Omental fat pad (tissue), 4 donors: ENCODE measurements at places on chromosomes 5 and 9. TPM values are rescaled to one million over a fixed set of nuclear protein-coding genes. Genes with fewer than 3 reads are reported as not detected.

PCDHGA2 gene
- total RNA-seq: 5.5 TPM

DNA sequence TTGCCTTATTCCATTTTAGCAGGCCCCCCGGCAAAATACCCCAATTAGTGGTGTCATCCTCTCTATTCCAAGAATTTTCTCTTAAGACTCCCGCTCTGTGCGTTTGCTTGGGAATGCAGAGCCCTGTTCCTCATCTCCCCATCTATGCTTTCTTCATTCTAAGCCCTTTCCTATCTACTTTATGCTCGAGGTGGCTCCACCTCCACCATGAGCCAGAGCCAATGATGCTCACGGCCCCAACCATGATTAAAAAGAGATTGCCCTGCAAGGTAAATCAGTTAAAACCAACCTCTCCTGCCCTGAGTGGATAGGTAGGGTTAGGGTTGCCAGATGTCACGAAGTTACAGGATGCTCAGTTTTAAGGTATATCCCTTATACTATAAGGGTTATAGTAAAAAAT is 677 bp upstream of the TXNDC15 start:
- DNase-seq: no peak

- DNase-seq: no peak
Observed at GRCh38 chr9:112530751-112531205, 44.2 kb downstream of the KIAA1958 start.

GRCh38 chr9:763692-764091 is 77.8 kb upstream of the DMRT1 start:
- DNase-seq: no peak

DNA sequence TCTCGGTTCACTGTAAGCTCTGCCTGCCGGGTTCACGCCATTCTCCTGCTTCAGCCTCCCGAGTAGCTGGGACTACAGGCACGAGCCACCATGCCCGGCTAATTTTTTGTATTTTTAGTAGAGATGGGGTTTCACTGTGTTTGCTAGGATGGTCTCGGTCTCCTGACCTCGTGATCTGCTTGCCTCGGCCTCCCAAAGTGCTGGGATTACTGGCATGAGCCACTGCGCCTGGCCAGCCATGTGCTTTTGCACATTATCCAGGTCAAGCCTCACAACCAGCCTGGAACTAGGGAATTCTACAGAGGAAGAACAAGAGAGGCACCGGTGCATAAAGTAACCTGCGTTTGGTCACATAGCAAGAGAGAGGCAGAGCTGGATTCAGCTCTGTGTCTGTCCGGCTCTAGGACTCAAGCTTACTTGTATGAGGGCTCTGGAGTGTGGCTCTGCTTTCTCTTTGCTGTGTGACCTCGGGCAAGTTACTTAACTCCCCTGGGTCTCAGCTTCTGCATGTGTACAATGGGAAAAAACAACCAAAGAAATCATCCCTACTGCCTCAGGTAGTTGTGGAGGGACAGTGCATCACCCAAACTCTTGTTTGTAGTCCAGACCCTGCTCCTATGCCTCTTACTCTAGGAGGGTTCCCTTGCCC is 6.3 kb downstream of the FGF18 start:
- no peak for DNase-seq

- no peak for DNase-seq
Observed at GRCh38 chr5:37568893-37569292, 189.8 kb downstream of the WDR70 start.

GRCh38 chr5:116135344-116135743 is 50.5 kb downstream of the COMMD10 start:
- no peak for DNase-seq

DNA sequence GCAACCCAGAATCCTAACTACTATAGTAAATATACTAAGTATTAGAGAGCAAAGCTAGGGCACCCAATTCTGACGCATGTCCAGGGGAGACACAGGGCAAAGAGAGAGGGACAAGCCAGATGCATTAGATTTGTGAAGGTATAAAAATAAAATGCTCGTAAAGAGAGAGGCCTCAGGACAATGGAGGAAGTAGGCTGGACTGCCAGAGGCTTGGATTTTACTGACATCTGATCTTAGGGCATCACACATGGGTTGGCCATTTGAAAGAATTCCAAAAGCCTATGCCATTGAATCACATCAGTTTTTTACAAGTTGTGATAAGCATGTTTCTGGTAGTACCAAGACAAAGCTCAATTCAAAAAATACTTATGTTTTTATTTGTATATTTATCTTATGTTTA is 149.3 kb upstream of the MSX2 start:
- no peak for DNase-seq

- no peak for DNase-seq
Observed at GRCh38 chr5:45264447-45264846, 431.7 kb downstream of the HCN1 start.
